NCI-H1436 treated with DMSO at 0.1 percent for 48 hours (cell line): ENCODE measurements at places on chromosomes 7 and 10.

GRCh38 chr7:79713276-79713675 is 259.8 kb upstream of the MAGI2 start:
- no peak for DNase-seq

DNA sequence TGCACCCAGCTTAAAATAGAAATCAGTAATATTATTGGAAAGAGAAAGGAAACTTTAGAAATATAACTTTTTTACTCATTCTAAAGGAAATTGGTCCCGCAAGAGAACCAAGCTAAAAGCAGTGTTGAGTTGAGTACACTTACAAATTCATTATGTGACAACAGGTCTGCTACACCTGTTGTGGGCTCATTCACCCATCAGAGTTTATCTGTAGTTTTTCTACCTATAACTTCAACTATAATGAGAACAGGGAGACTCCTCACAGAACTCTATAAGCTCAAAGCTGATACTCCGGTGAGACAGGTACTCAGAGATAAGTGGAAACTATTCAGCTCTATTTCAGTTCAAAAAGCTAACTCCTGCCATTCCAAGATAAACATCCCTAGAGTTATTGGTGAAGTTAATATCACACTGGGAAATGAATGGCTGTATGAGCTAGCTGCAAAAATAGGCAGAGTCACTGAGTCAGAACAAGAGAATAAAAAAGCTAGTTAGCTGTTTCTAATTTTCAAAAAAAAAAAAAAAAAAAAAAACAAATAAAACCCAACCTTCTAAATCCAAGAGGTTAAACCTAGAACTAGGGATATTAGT is 121.3 kb downstream of the PPP1R3A start:
- DNase-seq, result no peak

DNA sequence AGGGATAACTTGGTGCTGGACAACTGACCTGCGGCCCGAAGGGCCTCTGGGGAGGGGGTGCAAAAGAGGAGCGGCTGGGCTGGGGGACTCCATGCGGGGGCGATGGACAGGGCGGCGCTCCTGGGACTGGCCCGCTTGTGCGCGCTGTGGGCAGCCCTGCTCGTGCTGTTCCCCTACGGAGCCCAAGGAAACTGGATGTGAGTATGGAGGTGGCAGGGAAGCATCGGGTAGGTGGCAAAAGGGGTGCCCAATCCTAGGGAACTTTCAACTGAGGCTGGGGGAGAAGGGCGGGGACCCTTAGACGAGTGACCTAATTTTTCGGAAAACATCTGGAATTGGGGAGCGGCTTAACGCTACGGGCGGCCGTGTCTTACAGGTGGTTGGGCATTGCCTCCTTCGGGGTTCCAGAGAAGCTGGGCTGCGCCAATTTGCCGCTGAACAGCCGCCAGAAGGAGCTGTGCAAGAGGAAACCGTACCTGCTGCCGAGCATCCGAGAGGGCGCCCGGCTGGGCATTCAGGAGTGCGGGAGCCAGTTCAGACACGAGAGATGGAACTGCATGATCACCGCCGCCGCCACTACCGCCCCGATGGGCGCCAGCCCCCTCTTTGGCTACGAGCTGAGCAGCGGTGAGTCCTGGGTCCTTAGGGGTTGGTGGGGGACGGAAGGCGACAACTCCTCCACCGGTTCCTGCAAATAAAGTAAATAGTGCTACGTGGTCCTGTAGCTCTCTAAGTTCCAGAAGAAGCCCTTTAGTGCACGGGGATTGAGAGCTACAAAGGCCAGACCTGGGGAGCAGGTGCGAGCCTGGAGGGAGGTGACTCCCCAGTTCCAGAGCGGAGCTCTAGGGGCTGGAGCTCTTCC is 622 bp downstream of the WNT16 start:
- DNase-seq, result no peak

DNA sequence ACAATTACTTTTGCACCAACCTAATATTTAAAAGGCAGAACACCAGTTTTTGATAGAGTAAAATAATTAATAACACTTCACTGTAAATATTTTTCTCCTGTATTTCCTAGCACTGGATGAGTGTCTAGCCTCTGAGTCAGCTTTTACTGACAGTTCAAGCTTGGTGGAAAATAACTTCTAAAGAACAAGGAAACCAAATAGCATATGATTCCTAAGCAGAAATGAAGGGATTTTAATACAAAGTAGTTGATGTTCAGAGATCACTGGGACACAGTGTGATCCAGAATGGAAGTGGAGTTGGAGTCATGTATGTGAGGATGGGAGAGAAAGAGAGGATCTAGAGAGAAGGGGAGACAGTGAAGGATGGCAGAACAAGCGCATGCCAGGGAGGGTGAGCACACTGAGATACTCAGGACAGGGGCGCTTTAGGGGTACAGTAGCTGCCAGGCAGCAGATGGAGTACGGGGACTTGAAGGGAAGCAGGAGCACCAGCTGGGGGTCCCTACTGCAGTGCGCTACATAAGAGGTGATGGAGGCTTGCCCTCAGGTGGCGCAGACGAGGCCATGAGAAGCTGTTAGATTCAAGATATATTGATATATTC is 117.9 kb upstream of the KLF6 start:
- DNase-seq, result no peak

DNA sequence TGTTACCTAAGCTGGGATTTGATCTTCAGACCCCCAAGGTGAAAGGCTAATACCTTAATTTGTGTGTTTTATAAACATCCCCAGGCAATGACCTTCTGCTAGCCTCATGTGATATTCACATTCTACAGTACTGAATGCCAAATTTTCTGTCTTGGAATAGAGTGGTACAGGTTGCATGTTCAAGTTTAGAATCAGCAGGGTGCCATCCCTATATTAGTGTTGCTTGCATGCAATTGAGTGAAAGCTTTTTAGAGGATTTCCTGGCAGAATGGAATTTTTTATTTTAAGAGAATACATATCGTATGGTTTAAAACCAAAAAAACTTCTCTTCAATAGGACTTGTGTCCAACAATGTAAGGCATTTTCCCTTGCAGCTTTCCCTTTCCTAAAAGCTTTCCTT is 107.3 kb downstream of the LRMDA start:
- no peak for DNase-seq

GRCh38 chr10:3781468-3782145 is 3.4 kb downstream of the KLF6 start:
- DNase-seq, result no peak
